Stimulated activated CD4-positive, alpha-beta T cell treated with anti-CD3 and anti-CD28 coated beads, Interleukin-15, amount 100 ng/mL, for 48 hours (primary cell): ENCODE measurements at places on chromosomes 7 and 10.

DNA sequence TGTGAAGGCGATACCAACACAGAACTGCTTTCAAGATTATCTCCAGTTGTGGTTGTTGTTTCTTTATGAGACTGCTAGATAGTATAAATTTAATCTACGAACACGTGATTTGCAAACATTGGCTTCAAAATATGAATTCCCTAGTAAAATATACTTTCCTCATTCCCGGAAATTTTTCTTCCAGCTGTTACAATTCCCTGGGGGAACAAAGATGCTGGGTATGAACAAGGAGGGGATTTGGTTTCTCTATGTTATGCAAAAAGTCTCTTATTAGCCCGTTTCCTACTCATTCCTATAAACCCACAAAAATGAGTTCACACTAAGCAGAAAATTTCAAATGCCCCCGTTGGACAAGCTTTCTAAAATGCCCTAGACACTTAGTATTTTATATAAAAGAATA is 928.3 kb downstream of the CNTNAP2 start:
- DNase-seq = no peak

DNA sequence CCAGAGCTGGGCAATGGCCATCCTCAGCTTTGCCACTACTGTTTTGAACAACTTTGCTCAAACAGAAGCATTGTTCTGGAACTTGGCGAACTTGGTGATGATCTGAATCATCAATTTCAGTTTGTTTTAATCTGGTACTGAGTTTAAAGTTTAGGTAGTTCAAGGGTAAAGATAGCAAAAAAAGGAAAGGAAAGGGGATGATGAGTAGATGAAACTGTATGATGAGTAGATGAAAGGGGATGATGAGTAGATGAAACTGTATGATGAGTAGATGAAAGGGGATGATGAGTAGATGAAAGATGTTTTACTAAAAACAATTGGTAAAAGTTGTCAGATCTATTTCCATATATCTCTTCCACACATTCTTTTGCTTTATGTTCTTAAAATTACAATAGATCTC is 737.0 kb downstream of the LRMDA start:
- DNase-seq = no peak

DNA sequence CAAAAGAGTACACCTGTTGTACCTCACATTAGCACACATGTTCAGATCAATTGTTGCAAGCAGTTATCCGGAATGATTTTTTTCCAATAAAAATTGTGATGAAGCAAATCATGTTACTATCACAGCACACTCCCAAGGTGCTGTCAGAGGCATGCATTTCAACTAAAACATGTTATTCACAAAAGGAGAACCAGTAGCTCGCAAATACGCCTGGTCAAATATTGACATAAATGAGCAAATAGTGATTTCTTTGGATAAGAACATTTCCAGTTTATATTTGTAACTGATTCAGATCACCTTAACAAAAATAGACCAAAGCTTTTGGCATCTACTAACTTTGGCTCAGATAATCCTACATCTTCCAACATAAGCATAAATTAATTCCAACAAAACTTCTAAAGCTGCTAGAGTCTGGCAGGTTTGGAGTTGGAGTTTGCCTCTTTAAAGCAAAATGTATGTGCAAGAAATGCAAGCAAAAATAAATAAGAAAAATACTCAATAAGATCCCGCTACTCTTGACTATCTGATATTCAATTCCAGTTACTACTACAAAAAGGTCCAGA is 208.0 kb downstream of the SFMBT2 start:
- no peak for DNase-seq

- DNase-seq = no peak
These were observed 143.2 kb downstream of the PRKG1 start for GRCh38 chr10:51217505-51217904.

GRCh38 chr10:6817770-6818169 is 237.7 kb upstream of the PRKCQ start:
- DNase-seq = no peak

GRCh38 chr7:157841773-157842370 is 505.1 kb downstream of the DNAJB6 start:
- DNase-seq = no peak

DNA sequence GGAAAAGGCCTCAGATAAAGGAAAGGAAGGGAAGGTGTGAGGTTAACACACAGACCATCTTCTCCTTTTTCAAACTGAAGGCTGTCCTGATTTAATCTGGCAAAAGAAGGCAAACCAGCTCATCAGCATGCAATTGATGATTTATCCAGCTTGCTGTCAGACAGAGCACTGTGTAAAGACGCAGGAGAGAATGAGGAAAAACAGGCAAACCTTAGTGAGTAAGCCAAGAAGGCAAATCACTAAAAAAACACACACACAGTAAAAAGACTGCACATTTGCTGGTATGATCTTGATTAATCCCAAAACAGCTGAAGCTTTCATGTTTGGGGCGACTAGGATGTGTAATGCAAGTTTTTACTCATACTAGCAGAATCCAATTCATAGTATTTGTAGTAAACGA is 65.8 kb upstream of the SKAP2 start:
- no peak for DNase-seq

GRCh38 chr10:31836569-31837406 is 91.8 kb downstream of the ARHGAP12 start:
- DNase-seq = no peak

- no peak for DNase-seq
These were observed 81.6 kb upstream of the MYO3A start for GRCh38 chr10:25852364-25852941.

- DNase-seq = peak; percentile 55
These were observed 448 bp downstream of the SEC24C start for GRCh38 chr10:73744664-73744975.

- no peak for DNase-seq
These were observed 105.1 kb upstream of the SORCS1 start for GRCh38 chr10:107269626-107270025.

DNA sequence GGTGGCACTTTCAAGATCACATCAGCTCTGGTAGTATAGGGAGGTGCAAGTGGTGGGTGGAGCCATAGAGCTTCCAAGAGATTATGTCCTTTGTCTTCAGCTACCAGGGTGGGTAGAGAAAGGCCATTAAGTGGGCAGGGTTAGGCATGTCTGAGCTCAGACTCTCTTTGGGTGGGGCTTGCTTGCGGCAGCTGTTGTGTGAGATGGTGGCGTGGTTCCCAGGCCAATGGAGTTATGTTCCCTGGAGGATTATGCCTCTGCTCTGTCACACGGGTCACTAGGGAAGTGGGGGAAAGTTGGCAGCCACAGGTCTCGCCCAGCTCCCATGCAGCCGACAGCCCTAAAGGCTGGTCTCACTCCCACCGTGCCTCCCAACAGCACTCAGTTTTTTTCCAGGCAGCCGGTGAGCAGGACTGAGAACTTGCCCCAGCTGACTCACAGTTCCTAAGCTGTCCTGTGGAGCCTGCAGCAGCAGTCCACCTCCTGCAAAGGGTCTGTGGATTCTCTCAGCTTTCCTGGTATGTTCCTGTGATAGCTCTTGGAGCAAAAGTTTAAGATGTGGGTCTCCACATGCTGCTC is 459.0 kb downstream of the SH2D4B start:
- no peak for DNase-seq

GRCh38 chr7:12398186-12398585 is 5.5 kb downstream of the VWDE start:
- DNase-seq = no peak

DNA sequence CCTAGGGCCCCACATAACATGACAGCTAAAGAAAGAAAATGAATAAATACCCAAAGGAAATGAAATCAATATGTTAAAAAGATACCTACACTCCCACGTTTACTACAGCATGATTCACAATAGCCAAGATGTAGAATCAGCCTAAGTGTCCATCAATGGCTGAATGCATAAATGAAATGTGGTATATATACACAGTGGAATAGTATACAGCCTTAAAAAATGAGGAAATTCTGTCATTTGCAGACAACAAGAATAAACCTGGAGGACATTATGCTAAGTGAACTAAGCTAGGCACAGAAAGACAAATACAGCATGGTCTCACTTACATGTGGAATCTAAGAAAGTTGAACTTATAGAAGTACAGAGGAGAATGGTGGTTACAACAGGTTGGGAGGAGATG is 102.9 kb downstream of the ST8SIA6 start:
- DNase-seq = no peak

DNA sequence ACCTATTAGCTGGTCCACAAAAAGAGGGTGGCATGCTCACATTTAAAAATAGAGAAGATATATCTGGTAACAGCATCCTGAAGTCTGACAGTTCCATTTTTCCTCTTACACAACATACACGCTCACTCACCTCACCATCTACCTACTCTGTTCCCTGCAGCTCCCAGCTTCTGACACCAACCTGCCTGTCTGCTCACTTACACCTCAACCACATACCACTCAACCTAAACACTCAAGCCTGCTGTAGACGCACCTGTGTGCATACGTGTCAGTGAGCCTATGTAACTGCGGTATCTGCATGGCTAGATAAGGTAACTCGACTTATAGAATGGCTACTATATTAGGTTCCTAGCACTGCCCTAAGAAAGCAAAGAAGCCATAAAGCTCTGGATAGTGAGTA is 174.9 kb downstream of the DGKI start:
- DNase-seq = no peak

- no peak for DNase-seq
These were observed 515.4 kb upstream of the FZD8 start for GRCh38 chr10:36157486-36157885.

DNA sequence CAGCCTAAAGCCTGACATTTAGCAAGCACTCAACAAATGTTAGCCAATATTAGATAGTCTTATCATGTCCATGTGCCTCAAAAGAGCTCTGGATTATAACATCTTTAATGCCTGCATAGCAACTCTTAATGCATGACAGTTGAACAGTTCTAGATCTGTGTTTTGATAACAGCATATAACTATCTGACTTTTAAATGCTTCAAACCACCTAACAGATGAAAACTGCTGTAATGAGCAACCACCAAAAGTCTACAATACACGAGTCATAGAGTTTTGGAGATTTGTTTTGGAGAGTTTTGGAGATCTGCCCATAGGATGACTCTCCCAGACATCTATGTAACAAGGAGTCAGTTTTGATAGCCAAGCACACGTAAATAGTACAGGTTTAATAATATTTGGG is 227.3 kb downstream of the TWIST1 start:
- DNase-seq = no peak

DNA sequence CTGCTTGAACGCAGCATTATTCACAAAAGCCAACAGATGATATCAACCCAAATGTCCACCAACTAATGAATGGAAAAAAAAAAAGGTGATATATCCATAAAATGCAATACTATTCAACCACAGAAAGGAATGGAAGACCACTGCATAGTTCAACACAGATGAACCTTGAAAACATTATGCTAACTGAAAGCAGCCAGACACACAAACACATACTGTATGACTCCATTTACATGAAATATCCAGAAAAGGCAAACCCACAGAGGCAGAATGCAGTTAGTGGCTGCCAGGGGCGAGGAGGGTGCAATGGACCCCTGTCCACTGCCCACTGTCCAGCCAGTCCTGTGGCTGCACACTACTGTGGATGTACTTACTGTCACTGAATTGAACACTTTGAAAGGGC is 36.6 kb downstream of the KIAA1549 start:
- DNase-seq = no peak

DNA sequence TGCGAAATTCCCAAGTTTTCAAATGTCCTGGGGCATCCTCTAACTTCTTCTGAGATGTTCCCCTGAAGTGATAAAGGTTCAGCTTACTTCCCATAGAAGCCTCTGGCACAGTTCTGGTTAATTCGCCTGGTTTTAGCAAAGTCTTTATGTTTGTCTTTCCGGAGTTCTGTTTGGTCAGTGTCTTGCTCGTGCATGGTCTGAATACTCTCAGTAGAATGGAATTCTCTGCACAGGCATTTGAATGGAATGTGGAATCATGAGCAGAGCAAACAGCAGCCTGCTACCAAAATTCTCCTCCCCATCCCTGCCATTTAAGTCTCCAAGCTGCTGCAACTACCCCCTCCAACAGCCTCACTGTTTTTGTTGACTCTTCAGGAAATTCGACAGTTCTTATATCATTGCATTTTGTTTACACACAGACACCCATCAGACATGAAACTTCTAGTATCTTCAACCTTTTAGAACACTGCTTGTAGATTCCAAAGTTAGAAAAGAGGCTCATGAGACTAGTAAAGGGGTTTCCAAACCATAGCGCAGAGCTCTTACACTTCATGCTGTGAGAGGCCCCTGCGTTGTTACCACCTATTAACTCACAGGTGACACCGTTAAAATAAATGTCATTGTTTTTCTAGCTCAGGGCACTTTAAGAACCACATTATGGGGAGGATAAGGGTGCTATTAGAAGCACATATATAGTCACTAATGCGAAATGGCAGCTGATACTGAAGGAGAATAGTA is 129.7 kb downstream of the PLCE1 start:
- DNase-seq = no peak

DNA sequence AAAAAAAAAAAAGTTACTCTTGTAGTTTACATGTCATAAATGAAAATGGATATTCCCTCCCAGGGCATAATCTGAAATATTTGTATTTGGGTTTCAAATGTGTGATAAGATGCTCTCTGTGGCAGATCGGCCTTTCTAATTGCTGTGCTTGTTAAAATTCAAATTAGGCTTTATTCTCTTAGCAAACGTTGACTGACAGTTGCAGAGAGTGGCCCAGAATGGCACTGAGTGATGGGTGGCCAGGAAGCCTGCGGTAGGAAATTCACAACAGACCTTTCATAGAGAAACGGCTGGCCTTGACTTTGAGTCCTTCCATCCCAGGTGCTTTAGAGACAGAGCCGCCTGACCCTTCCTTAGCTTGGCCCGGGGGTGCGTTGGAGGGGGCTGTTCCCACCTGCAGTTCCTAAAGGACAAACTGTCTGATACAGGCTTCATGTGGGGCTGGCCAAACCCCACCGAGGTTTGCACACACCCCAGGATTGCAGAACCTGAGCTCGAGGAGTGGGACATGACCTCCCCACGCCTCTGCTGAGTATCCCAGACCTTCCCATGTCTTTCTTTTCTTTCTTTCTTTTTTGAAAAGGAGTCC is 152.7 kb downstream of the CUX1 start:
- DNase-seq = no peak

DNA sequence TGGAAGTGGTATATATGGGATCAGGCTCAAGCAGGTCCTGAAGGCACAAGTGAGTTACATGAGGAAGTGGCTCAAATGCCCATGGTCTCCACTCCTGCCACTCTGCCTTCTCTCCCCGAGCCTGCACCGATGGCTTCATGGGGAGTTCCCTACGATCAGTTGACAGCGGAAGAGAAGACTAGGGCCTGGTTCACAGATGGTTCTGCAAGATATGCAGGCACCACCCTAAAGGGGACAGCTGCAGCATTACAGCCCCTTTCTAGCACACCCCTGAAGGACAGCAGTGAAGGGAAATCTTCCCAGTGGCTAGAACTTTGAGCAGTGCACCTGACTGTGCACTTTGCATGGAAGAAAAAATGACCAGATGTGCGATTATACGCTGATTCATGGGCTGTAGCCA is 95.3 kb downstream of the HOXA1 start:
- no peak for DNase-seq

- DNase-seq = no peak
These were observed 130.3 kb upstream of the SLC13A1 start for GRCh38 chr7:123329988-123330643.

DNA sequence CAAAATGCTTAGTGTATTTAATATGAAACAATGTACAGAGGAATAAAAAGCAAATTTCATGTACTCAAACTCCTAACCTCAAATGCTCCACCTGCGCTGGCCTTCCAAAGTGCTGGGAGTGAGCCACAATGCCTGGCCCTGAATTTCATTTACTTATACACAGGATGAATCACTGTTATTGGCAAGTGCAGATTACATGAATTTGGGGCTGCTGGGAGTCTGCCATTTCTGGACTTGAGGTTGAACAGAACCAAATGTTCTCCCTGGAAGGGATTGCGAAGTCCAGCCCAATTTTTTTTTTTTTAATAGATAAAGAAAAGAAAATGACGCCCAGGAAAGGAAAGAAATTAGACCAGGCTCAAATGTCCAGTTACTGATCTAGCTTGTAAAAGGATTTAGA is 6.8 kb upstream of the CSTF2T start:
- DNase-seq = no peak
